ENCODE measurements at places on chromosomes 3 and 15.

DNA sequence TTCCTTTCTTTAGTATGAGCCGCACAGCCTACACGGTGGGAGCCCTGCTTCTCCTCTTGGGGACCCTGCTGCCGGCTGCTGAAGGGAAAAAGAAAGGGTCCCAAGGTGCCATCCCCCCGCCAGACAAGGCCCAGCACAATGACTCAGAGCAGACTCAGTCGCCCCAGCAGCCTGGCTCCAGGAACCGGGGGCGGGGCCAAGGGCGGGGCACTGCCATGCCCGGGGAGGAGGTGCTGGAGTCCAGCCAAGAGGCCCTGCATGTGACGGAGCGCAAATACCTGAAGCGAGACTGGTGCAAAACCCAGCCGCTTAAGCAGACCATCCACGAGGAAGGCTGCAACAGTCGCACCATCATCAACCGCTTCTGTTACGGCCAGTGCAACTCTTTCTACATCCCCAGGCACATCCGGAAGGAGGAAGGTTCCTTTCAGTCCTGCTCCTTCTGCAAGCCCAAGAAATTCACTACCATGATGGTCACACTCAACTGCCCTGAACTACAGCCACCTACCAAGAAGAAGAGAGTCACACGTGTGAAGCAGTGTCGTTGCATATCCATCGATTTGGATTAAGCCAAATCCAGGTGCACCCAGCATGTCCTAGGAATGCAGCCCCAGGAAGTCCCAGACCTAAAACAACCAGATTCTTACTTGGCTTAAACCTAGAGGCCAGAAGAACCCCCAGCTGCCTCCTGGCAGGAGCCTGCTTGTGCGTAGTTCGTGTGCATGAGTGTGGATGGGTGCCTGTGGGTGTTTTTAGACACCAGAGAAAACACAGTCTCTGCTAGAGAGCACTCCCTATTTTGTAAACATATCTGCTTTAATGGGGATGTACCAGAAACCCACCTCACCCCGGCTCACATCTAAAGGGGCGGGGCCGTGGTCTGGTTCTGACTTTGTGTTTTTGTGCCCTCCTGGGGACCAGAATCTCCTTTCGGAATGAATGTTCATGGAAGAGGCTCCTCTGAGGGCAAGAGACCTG, 13.2 kb downstream of the GREM1 start:
- peak; percentile 40 for DNase-seq

DNA sequence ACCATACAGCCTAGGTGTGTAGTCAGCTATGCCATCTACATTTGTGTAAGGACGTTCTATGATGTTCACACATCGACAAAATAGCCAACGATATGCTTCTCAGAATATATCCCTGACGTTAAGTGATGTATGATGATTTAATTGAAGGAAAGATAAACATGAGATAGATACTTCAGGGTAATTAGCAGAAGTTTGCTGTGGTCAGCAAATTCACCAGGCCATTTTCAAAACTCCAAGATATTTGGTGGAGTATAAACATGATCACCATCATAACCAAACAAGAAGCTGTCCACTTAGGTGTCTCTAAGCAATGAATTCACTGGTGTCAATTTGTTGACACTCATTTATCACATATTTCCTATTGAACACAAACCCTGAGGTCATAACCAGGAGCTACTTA, 885.6 kb upstream of the NR2F2 start:
- DNase-seq, result no peak

- DNase-seq, result no peak
These were observed 46.2 kb upstream of the ADGRG7 start for GRCh38 chr3:100563228-100563627.

DNA sequence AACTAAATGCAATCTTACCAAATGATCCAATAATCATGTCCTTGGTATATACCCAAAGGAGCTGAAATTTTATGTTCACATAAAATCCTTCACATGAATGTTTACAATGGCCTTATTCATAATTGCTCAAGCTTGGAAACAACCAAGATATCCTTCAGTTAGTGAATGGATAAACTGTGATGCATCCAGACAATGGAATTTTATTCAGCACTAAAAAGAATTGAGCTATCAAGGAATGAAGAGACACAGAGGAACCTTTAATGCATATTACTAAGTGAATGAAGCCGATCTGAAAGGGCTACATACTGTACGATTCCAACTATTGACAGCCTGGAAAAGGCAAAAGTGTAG, 168.4 kb downstream of the PDE8A start:
- DNase-seq, result no peak

- no peak for DNase-seq
These were observed 59.7 kb upstream of the TBL1XR1 start for GRCh38 chr3:177257006-177257405.

DNA sequence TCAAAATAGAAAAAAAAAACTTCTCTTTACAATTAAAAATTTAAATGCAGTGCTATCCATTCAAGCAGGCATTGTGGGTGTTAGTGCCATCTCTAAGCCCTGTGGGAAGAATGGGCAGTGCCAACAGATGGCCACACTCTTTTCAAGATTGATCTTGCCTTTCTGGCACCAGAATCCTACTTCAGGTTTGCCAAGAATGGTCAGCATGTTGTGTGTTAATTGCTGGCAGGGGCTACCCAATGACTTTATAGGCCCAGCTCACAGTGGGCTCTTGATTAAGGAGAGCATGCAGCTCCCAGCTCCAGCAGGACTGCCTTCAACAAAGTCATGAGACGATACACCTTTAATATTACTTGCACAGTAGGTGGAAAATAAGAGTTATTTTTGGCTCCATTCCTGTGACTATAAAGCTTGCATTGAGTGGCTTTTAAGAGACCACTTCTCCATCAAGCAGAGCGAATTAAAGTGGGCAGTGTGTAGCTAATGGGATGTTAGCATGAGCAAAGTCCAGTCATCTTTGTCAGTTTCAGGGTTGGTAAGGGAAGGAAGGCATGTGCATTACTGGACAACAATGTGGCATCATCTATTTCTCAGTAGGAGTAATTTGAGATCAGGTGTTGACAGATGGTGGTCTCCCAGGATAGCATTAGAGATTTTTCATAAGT, 476.8 kb downstream of the C3orf38 start:
- DNase-seq, result no peak

- no peak for DNase-seq
These were observed 150.5 kb upstream of the NPHP3 start for GRCh38 chr3:132872711-132873110.

DNA sequence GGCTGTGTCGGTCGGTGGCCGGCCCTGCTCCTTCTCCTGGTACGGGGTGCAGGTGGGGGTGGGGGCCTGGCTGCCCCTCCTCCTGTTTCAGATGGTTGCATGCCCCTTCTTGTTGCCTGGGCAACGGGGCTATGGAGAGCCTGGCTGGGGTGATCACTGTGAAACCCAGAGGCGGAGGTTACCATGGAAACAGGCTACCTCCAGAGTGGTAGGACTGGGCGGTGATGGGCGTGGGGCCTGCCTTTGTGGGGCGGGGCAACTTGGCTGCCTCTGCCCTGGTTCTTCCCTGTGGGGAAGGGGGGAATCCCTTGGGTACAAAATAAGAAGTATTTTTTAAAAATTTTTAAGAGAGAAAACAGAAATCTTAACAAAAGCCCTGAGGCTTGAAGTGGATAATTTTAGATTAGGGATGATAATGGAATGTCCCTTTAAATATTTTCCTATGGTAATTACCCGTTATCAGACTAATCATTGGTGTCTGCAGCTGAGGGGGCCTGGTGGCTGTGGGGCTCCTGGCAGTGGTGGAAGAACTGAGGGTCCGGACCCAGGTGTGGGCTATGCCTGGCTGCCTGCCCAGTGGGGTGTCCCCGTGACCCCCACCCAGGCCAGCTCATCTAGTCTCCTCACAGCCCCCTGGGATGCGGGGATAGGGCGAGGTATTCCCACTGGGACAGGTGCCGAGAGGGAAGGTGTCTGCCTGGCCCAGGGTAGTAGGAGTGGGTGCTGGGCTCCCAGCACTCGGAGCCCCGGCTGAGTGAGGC, 32.5 kb downstream of the PLXNA1 start:
- no peak for DNase-seq

DNA sequence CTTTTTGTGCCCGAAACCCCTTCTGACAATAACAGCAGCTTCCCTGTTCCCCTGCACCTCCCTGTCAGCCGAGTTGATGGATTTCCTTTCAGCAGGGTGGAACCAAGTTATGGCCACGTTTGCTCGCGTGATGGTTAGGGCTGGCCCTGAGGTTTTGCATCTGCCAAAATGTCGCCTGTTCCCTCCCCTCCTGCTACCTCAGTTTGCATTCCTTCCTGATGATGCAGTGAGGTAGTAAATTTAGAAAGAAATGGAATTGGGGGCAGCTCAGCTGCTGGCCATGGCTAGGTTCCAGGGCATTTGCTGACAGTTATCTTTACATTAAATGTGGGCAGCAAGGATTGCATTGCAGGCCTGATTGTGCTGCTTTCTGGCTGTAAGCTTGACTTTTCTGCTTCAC, 13.2 kb downstream of the LIMD1 start:
- no peak for DNase-seq

GRCh38 chr3:141255846-141256261, 24.2 kb downstream of the PXYLP1 start:
- no peak for DNase-seq

GRCh38 chr3:160830796-160831195, 74.8 kb downstream of the PPM1L start:
- DNase-seq, result peak; percentile 2

DNA sequence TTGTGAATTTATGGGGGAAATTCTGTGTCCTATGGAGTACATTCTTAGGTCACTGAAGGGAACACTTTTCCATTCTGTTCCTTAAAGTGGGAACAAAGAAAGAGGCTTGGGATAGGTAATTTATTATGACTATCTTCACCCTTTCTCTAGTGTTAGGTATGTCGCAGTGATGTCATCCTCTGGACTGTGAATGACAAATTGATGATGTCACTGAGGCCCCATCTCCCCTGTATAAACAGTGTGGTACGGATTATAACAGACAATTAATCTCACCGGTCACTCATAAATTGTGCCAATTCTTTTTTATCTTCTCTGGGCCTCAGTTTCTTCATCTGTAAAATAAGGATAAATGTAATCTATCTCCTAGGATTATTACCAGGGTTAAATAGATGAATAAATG, 23.5 kb downstream of the MOBP start:
- DNase-seq, result no peak

- no peak for DNase-seq
These were observed 100.0 kb upstream of the PPP2R3A start for GRCh38 chr3:135865553-135865952.

- DNase-seq, result no peak
These were observed 161.9 kb downstream of the ALDH1A2 start for GRCh38 chr15:57903626-57904025.

DNA sequence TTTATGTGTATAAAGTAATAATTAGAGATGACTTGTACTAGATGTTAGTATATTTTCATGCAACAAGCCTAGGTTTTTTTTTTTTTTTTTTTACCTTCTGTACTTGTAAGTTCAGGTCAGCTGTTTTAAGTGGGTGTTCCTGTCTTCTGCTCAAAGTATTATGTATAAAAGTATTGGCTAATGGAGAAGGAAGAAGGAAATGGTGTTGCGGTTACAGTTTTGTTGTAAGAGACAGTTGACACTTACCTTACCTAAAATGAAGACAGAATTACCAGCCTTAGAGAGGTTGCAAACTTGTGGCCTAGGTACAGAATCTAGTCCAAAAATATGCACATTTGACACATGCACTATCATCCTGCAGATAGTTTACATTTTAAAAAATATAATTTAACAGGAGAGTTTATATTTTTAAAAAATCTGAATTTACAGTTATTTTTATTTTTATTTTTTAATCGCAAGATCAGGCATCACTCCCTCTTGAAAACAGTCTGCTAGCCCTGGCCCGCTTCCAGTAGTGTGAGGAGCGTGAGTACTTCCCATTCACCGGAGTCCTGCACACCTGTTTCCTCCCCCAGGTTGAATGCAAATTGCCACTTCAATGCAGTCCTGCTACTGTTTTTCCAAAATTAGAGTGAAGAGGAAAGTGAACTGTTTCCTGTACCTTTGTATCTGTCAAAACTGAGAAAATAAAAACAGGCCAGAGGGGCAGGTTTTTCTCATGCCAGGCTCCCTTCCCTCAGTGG, 224.3 kb upstream of the SOX2 start:
- DNase-seq, result no peak

- no peak for DNase-seq
These were observed 725.4 kb upstream of the DPPA4 start for GRCh38 chr3:110062716-110063115.

- no peak for DNase-seq
These were observed 461.4 kb downstream of the DIPK2A start for GRCh38 chr3:144433006-144433405.

GRCh38 chr3:195821403-195822130, 9.8 kb upstream of the MUC4 start:
- DNase-seq, result no peak

GRCh38 chr15:44075535-44075934, 119.5 kb downstream of the FRMD5 start:
- DNase-seq, result no peak

DNA sequence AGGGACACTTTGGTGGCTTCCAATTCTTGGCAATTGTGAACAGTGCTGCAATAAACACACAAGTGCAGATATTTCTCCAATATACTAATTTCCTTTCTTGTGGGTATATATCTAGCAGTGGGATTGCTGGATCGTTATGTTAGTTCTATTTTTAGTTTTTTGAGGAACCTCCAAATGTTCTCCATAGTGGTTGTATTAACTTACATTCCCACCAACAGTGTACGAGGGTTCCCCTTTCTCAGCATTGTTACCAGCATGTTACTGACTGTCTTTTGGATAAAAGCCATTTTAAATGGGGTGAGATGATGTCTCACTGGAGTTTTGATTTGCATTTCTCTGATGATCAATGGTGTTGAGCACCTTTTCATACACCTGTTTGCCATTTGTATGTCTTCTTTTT, 92.8 kb downstream of the DAPK2 start:
- no peak for DNase-seq

- DNase-seq, result peak; percentile 51
These were observed 90.4 kb upstream of the ASB14 start for GRCh38 chr3:57382933-57383332.

DNA sequence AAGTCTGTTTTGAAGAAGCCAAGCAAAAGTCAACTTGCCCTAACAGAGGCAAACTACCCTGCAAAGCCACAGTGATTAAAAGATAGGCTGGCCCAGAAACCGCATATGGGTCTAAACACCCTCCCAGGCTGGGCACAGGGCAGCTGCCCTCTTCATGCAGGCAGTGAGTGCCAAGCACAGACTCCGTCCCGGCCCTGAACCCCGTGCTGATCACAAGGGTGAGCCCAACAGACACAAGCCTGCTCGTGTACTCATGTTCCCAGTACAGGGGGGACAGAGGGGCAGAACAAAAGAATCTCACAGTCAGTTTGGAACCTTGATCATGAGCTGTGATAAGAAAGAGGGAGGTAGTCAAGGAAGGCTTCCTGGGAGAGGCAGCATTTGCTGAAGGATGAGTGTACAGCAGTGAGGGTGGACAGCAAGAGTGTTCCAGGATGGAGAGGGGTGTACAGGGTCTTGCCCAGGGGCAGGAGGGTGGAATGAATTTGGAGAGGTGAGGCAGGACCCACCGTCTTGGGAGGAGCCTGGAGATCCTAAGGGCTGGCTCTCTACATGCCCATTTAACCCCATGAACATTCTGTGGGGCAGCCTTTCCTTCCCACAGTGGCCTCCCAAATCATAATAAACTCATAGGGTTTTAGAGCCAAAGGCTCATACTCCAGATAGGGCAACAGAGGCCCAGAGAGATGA, 43.2 kb upstream of the PRR23E start:
- DNase-seq, result no peak

- DNase-seq, result no peak
These were observed 104.3 kb upstream of the ABHD17C start for GRCh38 chr15:80590761-80591355.
